Kidney tubule cell (primary cell): ENCODE measurements at places on chromosomes 3 and 15.

GRCh38 chr3:125203731-125204130 lies 8.8 kb downstream of the SLC12A8 start:
- DNase-seq = no peak

GRCh38 chr15:93233710-93234109 lies 144.7 kb upstream of the RGMA start:
- DNase-seq = no peak

GRCh38 chr3:196712514-196713413 lies 587 bp downstream of the PIGX start:
- peak; percentile 37 for DNase-seq

- DNase-seq = no peak
These were observed 119.3 kb downstream of the SERPINI1 start for GRCh38 chr3:167854846-167855245.

DNA sequence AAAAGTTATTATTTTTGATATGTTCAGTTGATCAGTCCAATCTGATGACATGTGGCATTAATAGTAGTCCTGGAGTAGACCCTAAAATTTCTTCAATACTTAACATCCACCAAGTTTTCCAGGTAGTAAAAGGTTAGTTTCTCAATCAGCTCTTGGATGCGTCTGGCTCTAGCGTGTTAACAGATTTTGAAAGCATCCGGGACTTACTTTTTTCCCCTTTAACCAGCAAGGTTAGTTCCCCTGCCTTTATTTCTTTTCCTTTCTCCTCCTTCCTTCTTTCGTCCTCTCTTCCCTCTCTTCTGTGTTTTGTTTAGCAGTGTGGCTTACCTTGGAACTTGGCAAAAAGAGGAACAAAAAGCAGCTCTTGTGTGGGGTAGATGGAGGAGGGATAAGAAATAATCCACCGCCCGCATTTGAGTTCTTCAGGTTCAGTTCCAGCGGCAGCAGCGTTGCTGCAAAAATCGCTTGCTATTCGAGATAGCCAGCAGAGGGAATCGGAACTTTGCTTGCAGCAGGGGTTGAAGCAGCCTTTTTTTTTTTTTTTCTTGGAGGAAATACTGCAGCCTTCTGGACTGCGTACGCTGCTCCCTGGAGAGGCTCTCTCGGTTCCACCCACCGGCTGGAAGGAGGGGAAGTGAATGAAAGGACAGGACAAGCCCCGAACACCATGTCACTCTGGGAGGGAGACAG lies at the start of gene RBMS3:
RBMS3 (plus strand) TSS at position 668 of the 690 bp plus-strand sequence.
- DNase-seq = peak; percentile 96

DNA sequence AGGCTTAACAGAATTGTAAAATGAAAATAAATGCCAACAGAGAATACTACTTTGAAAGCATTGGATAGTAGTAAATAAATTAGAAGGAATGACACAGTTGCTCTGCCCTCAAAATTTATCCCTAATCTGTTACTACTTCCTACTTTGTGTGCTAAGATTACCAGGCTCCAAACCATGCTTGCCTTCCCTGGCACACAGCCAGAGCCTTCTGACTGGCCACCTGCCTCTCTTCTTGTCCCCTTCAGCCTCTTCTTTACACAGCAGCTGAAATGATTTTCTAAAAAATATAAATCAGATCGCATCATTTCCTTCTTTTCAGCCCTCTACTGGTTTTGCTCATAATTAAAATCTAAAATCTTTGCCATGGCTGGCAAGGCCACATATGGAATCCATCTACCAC lies 334.1 kb downstream of the FHIT start:
- DNase-seq = peak; percentile 21

GRCh38 chr3:61876797-61877196 lies 315.4 kb downstream of the PTPRG start:
- DNase-seq = no peak

- DNase-seq = peak; percentile 65
These were observed 143.5 kb downstream of the PDE8A start for GRCh38 chr15:85125056-85125661.

DNA sequence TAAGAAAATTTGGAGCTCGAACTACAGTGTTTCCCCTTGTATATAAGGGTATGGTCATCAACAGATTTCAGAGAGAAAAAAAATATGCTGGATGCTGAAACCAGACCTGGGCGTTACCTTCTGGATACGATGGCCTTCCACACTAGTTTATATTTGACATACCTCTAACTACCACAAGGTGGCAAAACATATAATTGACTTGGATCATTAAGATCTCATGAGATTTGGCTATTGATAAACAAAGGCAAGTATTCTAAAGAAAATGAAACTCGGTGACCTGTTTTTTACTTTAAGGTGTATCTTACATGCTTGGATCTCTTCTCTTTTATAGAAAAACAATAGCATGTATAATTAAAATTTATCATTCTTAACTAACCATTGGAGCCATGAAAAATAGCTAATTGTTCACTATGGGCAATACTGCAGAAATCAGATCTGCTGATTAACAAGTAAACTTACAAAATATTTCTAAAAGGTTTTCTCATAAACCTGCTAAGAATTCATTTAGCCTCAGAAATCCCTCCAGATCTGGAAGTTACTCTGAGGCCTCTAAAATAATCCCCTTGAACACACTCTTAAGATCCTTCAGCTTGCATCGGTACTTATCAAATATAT lies 300.6 kb upstream of the KCNH8 start:
- DNase-seq = peak; percentile 10

GRCh38 chr3:168241156-168241555 lies 145.4 kb upstream of the GOLIM4 start:
- DNase-seq = no peak

DNA sequence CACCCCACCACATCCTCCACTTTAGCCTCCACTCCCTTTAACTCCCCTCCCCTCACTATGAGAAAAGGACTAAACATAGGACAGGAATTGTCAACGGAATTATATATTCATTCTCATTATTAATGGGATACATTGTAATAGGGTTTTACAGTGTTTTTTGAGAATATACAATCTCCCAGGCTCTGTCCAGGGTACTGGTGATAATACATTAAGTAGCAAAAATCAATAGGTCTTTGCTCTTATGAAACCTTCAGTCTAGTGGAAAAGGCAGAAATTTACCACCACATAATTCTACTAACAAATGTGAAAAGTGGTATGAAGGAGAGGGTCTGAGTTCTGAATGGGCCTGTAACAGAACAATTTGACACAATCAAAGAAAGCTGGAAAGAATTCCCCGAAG lies 28.2 kb upstream of the IGSF11 start:
- DNase-seq = no peak

DNA sequence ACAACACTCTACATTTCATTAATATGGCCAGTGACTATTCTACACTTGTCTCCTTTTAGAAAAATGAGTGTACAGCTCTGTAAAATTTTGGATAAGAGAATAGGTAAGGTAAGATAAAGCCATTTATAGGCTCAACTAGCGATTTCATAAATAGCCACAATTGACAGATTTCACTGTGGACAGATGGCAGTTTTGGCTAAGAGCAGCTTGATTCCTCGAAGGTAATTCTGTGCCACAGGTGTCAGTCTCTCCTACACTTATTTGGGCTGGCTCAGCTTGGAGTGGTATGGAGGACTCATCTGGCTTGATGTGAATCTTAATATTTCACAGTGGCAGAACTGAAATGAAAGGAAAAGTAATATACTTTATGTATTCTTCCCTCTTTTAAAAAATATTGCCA lies 536.7 kb upstream of the TBL1XR1 start:
- DNase-seq = no peak

- DNase-seq = peak; percentile 51
These were observed 35.3 kb upstream of the P2RY12 start for GRCh38 chr3:151419806-151420205.

GRCh38 chr3:66592927-66593625 lies 92.3 kb upstream of the LRIG1 start:
- DNase-seq = no peak

- DNase-seq = no peak
These were observed 252.1 kb downstream of the CPNE4 start for GRCh38 chr3:131782751-131783150.

- DNase-seq = peak; percentile 81
These were observed 47.3 kb upstream of the TCF12 start for GRCh38 chr15:56871185-56871584.

DNA sequence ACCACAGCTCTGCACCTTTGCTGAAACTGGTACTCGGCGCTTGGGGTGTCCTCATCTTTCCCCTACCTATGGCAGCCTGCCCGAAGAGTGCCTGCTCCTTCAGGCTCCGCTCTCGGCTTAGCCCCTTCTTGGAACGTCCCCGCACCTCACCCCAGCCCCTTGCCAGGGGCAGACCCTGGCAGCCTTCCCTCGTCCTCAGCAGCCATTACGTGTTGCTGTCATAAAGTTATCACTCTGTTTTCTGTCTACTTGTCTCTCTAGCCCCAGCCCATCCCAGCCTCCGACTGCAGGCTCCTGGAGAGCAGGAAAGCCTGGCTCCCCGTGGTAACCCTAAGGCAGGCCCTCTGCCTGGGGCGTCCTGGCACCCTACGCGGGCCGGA lies 5.1 kb upstream of the BAHD1 start:
- no peak for DNase-seq

DNA sequence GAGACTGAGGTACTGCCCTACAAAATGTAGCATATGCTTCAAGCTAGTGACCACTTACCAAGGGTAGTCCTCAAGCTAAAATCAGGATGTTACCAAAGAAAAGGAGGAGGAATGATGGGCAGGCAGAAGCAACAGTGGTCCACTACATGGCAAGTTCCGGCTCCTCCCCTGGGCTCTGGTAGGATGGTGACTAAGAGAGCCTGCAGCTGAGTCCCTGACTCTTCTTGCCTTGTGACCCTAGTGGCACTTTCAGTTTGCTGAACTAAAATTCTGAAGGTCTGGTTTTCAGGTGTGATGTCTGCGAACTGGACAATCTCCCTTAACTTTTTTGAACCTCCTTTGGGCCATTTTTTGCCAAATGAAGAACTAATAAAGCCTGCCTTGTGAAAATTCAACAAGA lies 40.9 kb downstream of the MRPL46 start:
- no peak for DNase-seq

DNA sequence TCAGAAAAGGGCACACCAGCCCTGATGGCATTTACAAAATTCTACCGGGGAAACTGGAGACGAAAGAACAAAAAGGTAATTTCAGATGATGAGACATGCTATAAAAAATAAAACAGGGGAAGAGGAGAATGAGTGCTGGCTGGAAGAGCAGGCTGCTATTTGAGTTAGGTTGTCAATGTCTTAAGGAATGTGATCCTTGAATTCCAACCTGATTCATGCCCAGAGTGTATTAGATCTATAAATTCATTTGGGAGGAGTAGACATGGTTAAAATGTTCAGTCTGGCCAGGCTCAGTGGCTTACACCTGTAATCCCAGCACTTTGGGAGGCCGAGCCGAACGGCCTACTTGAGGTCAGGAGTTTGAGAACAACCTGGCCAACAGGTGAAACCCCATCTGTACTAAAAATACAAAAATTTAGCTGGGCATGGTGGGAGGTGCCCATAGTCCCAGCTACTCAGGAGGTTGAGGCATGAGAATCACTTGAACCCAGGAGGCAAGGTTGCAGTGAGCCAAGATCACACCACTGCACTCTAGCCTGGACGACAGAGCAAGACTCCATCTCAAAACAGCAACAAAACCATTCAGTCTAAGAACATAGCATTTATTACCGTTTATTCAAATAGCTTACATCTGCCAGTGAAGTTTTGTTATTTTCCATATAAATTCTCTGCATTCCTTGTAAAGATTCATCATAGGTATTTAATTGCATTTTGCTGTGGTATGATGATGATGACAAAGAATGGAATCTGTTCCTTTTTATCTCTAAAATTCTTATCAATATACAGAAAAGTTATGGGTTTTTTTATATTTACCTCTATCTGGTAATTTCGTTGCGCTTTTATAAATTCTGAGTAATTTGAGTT lies 126.7 kb upstream of the NR2E3 start:
- no peak for DNase-seq

- DNase-seq = no peak
These were observed 74.8 kb upstream of the POMGNT2 start for GRCh38 chr3:43180694-43181093.

- DNase-seq = no peak
These were observed 197.9 kb downstream of the TPRG1 start for GRCh38 chr3:189369636-189370035.

- DNase-seq = peak; percentile 45
These were observed 645.6 kb upstream of the CBLB start for GRCh38 chr3:106514431-106514830.

GRCh38 chr3:142053835-142054234 lies 95.5 kb downstream of the TFDP2 start:
- DNase-seq = no peak

DNA sequence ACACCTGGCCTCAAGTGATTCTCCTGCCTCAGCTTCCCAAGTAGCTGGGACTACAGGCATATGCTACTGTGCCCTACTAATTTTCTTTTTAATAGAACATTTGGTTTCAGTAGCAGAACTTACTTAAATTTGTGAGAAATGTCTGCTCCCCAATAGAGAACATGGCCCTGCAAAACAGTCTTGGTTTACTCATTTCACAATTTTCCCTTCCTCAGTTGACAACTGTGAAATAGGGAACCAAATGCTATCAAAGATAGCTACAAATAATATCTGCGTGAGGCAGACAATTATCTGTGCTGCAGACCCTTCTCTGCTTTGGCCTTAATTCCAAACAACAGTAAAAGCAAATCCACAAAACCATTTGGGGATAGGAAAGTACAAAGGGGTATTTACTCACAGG lies 22.6 kb downstream of the METTL6 start:
- no peak for DNase-seq
